ENCODE measurements at places on chromosomes 3 and 15.

DNA sequence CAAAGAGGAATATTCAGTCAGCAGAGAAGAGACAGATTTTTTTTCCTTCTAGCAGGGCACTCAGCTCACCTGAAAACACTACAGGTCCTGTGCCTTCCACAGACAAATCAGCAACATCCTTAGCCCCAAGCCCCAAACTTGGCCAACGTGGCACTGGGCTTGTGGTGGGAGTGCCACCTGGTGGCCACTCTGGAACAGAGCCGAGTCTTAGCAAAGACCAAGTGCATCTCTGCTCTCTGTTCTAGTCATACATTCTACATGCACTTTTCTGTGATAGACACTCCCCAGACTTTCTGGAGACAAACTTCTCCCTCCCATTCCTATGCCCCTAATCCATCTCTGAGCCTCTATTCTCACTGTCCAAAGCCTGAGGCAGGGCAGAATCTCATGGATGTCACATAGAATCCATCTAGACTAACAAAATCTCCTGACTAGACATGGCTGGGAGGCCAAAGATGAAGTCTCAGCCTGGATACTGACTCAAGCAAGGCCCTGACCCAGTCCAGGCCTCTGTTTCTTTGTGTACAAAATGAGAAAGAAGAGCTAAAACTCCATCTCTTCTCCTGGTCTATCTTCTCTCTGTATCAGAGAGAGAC is 5.1 kb upstream of the SEMA7A start:
- peak; percentile 71 for DNase-seq

GRCh38 chr15:41161336-41161735 is 45.3 kb upstream of the INO80 start:
- DNase-seq, result no peak

- DNase-seq, result no peak
These were observed 580.2 kb downstream of the AGBL1 start for GRCh38 chr15:86659724-86660411.

GRCh38 chr15:50148362-50148963 is 29.4 kb upstream of the ATP8B4 start:
- no peak for DNase-seq

All from GM19239 (cell line).